ENCODE measurements at places on chromosomes 1 and 21.

DNA sequence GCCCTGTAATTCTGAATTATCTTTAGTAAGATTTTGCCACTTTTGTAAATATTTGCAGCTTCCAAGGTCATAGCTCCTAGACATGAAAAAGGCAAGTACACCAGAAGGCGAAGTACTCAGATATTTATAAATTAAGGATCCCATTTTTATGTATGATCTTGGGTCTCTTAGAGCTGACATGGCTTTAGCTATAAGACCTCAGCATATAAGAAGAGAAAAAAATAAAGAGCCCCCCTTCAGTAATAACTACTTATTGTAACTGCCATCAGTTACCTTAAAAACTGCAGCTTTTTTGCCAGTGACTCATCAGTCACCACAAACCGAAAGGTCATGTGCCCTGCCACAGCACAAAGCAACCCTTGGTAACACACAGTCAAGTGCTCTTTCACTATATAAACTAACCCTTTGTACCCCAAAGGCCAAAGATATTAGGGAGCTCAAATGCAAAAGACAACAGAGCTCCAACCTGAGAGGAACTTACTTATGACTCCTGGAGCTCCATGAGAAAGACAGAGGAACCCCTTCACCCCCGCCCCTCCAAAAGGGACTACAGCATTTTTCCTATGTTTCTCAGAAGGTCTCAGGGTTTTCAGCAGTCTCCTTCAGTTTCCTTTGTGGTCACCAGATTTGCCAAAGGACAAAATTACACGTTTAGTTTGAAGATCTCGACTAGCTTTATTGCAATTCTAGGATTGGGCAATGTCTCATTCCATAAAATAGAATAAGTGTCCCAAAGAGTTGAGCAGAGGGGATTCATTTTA is 219.8 kb upstream of the DUSP10 start:
- DNase-seq, result peak; percentile 2

GRCh38 chr1:12001249-12001917 is 17.9 kb upstream of the MIIP start:
- DNase-seq, result no peak

DNA sequence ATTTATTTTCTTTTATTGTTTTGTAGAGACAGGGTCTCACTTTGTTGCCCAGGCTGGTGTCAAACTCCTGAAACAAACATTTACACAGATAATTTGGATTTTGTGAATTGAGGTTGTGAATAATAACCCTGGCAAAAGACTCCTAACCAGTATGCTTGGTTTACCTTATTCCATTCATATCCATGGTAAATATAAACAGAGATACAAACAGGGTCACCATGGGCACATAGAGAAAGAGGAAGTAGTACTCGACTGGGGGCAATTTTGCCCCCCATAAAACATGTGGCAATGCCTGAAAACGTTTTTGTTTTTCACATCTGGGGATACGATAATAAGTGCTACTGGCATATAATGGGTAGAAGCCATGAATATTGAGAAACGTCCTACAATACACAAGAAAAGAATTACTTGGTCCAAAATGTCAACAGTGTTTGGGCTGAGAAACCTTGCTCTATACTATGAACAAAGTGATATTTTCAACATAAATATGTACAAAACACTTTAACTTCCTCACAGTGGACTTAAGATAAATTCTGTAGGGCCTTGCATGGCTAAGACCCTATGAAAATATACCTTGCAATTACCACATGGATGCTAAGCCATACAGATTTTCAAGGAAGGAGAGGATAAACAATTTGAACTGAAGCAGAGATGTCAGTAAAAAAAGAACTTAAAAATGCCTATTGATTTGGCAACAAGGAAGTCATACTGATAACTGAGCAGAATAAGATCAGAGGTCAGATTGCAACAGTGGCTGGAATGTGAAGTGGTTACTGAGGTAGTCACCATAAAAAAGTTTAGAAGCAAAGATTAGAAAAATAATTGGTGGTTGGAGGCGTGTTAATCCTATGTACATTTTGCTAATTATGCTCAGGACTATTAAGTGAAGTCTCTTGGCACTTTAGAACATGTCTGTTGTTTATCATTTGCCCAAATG is 27.4 kb upstream of the ASPM start:
- DNase-seq, result no peak

DNA sequence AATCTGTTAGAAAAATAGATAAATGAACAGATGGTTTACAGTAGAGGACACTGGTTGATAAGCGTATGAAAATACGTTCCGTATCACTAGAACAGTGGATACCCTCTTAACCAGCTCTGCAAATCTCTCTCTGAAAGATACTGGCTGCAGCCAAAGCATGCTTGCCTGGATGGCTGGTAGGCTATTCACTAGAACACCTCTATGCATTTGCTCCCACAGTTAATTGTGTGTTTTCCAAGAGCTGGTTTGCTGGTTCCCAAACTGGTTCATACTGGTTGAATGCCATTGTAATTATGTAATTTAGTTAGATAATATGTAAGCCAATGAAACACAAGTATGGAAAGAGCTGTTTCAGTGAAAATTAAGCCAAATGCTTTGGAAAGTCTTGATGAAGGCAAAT is 126.6 kb downstream of the C1orf21 start:
- no peak for DNase-seq

DNA sequence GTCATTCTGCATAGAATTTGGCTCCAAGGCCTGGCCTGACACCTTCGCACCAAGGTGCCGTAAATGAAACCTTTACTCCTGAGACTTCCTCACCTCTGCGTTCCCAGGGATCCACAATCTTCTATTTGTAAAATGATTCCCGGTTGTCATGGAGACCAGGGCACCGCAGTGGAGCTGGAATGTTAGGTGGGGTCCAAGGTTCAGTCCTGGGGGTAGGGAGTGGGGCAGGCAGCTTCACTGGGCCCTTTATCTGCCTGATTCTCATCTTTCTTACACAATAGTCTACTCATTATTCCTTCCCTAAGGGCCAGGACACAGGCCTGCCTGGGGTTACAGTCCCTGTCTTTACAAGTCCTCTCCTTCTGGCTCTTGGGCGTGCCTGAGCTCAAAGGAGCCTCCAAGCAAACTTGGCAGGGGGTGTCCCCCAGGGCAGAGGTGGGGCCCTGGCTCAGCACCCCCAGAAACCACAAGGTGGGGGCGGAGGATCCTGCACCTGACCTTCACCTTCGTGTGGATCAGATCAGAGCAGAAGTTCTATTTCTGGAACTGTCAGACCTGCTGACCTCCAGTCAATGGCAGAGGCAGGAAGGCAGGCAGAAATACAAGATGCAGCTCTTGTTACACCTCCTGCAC is 51.1 kb downstream of the RIPK4 start:
- DNase-seq, result no peak

GRCh38 chr1:101075926-101076325 is 50.3 kb upstream of the DPH5 start:
- no peak for DNase-seq
